ENCODE measurements at places on chromosomes 11 and 22.
A peak's percentile ranks its signal among the peaks of the same experiment; 100 is the strongest.

DNA sequence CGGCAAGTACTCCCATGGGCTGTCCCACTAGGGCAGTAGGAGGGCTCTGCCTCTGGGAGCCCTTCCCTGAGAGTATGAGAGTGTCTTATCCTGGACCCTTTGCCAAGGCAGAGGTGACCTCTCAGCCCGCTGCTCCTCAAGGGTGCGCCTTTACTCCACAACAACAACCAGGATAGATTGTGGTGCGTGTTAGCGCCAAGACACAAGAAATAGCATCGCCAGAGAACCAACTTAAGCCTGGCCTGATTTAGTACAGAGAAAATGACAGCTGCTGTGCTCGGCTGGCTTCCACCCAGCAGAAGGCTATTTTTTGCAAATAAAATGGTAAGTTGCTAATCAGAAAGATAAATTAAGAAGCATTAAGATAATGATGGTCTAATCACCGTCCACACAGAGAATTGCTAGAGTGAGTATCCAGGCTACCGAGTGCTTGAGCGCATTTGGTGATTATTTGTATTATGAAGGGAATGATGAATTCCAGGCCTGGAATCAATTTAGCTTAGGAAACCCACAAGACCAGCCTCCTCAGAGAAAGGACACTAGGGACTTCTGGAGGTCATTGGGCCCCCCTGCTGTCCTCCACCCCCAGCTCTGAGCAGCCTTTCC, 119.8 kb downstream of the PKNOX2 start:
- DNase-seq = no peak

GRCh38 chr11:62540804-62541701, 5.6 kb downstream of the AHNAK start:
- DNase-seq = peak; percentile 65

DNA sequence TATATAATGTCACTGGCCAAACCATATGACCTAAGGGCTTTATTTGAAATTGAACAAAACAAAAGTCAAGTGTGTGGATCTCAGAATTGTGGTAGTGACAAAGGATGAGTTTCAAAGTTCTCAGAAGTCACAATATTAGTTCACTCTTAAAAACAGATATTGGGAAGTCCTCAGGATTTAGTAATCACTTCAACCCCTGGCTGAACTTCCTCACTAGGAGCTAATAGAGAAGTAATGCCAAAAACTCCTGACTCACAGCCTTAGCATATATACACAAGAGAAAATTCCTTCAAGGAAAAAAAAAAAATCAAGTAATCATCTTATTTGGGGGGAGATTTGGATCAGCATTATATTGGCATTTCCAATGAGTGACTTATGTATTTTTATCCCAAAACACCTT, 75.6 kb upstream of the APOA1 start:
- DNase-seq = no peak

DNA sequence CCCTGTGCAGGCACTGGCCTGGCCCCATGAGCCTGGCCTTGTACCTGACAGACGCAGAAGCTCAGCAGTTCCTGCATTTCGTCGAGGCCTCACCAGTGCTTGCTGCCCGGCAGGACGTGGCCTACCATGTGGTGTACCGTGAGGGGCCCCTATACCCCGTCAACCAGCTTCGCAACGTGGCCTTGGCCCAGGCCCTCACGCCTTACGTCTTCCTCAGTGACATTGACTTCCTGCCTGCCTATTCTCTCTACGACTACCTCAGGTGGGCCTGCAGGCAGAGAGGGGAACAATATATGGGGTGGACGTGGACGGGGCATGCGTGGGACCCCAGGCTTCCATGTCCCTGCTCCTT, 4.9 kb downstream of the LARGE2 start:
- DNase-seq = no peak

- no peak for DNase-seq
Observed at GRCh38 chr22:29105468-29105867, 32.6 kb downstream of the KREMEN1 start.

DNA sequence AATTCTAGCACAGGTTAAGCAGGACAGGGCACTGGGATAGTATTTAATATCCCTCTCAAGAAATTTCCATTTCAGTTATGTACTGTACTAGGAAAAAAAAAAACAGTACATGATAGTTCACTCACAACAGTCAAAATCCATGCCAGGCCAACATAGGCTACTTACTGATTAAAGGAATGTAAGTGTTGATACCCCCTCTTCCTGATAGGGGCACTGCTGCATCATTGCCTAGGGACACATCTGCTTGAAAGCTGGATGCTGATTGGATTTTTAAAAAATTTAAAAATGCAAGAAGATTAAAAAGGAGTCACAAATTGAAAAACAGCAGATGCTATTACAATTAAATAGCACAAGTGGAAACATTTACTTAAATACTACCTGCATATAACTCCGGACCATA, 43.4 kb downstream of the APOL5 start:
- no peak for DNase-seq

GRCh38 chr11:122852074-122852795, 13.9 kb downstream of the CRTAM start:
- DNase-seq = peak; percentile 54

DNA sequence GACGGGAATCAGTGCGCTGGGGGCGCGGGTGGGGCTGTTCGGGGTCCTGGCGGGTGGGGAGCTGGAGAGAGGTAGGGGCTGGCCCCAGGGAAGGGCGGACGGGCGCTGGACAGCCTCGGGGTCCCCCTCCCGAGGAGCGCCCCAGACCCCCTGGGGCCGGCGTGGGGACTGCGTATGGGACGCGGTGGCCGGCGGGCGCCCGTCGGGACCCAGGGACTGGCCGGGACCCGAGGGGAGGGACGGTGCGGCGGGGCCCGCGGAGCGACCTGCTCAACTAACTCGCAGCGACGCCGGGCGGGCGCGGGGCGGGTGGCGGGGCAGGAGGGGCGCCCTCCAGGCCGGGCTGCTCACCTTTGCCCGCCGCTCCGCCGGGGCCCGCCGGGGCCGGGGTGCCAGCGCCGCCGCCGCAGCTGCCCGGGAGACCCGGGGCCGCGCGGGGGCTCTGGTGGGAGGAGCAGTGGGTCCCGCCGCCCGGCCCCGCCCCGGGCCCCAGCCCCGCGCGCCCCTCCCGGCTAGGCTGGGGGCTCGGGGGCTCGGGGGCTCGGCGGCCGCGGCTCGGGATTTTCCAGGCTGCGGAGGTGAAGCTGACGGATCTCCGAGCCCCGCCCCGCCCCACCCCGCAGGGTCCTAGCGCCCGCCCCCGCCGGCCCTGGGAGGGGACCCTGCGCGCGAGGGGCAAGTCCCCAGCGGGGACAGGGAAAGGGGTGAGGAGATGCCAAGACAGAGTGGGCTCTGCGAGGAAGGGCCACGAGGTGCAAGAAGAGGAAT, 12.3 kb downstream of the STARD10 start:
- DNase-seq = peak; percentile 61

All from stimulated activated CD8-positive, alpha-beta memory T cell treated with anti-CD3 and anti-CD28 coated beads, Interleukin-4, amount 100 ng/mL, for 48 hours (primary cell).